ENCODE measurements at places on chromosomes 11 and 22.

- no peak for DNase-seq
Observed at GRCh38 chr22:35332278-35332677, 32.6 kb downstream of the TOM1 start.

GRCh38 chr11:123537726-123538125, 107.7 kb downstream of the GRAMD1B start:
- DNase-seq: no peak

DNA sequence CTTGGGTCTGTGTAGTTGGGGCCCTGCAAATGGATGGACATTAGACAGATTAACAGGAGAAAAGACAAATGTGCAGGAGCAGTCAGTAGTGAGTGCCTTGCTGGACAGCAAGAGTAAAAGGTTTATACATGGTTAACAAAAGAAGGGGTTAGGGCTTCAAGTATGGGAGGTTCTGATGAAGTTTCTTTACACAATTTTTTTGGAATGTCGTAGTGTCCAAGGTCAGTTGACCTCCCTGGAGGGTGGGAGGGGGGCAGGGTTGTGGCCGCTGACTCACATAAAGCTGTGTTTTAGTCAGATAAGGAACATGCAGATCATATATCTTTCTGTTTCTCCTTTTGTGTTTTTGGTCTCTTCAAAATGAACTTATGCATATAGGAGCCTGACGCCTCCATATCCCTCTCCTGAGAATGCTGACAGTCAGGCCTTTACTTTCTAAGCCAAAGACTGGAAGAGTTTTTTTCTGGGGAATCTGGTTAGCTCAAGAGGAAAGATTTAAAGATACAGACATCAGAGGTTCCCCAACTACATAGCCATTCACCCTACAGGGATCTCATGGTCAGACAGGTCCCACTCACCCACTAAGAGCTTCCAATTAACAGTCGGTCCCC, 134.3 kb downstream of the NECTIN1 start:
- no peak for DNase-seq

DNA sequence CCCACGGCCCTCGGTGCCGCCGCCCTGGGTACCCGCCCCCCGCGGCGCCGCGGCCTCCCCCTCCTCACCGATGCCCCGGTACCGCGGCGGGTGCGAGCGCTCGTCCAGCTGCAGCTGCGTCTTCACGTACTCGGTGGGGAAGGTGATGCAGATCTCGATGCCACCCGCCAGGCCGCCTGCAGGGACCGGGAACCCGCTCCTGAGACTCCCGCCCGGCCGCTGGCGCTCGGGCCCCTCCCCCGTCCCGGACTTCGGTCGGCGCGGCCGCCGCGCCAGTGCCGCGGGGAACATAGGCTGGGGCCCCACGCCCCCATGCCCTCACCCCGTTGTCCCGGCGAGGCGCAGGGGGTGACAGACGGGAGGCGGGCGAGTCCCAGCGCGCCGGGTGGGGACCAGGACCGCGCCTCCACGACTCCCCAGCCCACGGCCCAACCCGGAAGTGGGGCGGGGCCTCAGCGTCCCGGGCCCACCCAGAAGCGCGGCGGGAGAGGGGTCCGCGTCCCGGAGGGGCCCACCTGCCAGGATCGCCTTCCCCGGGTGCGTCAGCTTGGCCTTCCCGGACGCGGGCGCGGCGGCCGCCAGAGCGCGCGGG, 375 bp downstream of the SLC25A1 start:
- no peak for DNase-seq

GRCh38 chr11:27296497-27296896, 66.5 kb downstream of the CCDC34 start:
- peak; percentile 25 for DNase-seq

DNA sequence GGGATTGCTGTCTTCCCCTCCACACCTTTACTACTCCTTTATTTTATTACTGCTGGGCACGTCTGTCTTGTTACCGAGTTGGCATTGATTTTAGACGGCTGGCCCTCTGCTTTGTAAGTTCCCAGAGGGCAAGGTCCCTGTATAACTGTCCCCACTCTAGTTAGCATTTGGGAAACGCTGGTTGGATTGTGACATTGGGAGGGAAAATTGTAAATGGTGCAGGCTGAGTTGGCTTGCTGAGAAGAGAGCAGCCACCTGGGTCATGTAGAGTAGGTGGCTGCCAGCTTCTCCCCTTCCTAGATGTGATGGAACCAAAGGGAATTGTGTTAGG, 1.7 kb downstream of the TAB1 start:
- no peak for DNase-seq

Measured in kidney epithelial cell (primary cell).